ENCODE measurements at places on chromosomes 3 and 15.

- no peak for DNase-seq
Observed at GRCh38 chr15:50945725-50946124, 37.2 kb downstream of the AP4E1 start.

DNA sequence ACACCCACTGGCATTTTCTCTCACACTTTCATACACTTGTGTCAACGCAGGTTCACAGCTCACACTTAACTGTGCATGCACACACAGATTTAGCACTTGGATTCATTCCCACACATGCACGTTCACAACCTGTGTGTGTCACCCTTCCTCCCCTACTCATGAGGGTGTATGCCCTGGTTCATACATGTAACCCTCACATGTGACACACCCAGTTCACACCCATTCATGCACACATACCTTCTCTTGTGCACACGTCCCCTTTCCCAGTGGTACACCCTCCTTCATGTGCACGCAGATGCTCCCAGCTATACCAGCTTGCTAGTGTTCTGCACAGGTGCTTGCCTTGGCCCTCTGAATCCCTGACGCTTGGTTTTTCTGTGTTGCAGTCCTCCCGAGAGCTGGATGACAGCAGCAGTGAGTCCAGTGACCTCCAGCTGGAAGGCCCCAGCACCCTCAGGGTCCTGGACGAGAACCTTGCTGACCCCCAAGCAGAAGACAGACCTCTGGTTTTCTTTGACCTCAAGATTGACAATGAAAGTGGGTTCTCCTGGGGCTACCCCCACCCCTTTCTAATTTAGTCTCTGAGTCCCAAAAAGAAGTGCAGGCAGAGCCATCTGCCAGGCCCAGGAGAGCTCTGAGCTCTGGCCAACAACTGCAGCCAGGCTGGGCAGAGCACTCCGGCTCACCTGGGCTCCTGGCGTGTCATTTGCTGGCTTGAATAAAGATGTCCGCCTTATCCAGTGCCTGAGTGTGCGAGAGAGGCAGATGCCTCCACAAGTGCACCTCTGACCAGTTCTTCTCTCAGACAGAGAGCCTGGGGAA lies 39.5 kb downstream of the GOLGA6A start:
- no peak for DNase-seq

DNA sequence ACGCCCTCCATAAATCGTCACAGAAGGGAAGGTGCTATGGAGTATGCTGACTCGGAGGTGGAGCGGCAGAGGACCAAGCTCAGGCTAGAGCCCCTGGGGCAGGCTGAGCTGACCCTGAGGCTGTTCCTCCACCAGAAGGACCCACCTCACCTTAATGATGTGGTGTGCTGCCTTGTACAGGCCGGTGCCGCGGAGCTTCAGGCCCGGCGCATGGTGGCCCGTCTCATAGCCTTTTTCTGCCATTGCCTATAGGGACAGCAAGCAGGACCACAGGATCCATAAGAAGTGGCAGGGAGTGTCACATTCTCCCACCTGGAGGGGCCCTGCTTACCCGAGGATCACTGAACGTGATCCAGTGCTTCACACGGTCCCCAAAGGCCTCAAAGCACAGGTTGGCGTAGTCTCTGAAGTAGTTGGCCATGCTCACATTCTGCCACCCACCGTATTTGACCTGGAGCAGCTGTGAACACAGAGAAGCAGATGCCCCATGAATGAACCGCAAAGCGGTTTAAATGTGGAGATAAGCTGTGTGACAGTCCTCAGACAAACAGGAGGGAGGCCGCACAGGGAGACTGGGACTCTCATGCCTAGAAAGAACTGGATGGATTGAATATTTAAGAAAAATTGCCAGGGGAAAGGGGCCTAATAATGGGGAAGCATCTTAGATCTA lies 4.8 kb downstream of the LCTL start:
- no peak for DNase-seq

- DNase-seq = no peak
Observed at GRCh38 chr15:68582864-68583263, 4.1 kb downstream of the CORO2B start.

DNA sequence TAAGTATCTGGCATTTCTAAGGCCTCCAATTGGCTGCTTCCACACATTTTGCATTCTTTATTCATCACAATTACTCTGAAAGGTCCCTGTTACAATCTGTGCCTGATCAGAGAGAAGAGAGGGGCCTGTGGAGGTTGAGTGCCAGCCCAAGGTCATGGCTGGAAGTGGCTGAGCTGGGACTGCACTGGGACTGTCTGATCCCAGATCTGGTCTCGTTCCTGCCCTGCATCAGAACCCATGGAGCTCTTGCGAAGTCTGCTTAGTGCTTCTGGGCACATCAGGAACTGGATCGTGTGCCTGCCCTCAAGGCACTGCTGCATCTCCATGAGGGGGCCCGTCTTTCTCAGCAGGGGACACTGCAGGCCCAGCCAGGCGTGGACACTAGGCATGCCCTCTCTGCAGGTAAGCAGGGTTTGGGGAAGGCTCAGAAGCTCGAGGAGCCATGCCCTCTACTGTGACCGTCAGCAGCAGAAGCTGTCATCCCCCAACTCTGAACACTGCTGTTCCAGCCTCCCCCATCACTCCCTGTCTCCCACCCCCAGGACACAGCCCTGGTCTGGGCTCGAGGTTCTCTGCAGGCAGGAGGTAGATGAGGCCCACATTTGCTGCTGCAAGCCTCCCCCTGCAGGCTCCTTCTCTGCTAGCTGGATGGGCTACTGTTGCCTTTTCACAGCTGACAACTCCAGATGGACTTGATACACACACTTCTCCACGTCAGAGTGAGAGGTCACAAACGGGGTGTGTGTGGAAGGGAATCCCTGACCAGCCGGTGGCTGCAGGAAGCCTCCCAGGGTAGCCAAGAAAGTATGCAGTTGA lies 96.5 kb upstream of the PRR23E start:
- no peak for DNase-seq

- DNase-seq = no peak
Observed at GRCh38 chr15:84953726-84954125, 27.9 kb upstream of the PDE8A start.

DNA sequence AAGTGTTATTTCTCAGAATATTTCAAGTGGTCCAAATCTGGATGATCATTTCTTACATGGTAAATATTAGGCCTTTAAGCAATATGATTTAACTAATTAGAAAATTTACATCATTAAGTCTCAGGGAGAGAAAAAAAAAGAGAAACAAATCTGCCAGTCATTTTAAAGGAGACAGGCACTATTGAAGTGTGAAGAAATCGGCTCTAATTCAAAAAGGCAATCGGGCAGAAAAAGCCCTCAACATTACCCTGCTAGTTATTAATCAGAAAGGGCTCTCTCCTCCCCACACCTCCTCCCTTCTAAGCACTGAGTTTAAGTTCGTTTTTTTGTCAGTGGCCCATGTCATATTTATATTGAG lies 215.9 kb downstream of the MEIS2 start:
- no peak for DNase-seq

DNA sequence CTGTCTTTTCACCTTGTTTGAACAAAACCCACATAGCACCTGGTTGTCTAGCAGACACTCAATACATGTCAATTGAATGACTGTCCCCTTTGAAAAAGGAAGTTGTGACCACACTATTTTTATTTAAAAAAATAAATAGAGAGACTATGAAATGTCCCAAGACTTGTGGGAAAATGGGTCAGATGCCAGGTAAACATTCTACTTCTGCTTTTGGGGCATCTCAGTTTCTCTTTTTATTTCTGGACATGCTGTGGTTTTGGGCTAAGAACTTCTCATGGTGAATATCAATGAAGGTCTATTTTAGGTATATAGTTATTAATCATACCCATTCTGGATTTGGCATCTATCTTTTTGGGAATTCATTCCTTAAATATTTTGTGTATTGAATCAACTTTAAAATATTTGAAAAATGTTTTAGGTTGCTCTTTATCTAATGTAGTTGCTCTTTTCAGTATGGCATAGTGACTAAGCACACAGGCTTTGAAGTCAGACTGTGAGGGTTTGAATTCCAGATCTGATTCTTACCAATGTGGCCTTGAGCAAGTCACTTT lies 4.4 kb downstream of the TMEM45A start:
- no peak for DNase-seq

DNA sequence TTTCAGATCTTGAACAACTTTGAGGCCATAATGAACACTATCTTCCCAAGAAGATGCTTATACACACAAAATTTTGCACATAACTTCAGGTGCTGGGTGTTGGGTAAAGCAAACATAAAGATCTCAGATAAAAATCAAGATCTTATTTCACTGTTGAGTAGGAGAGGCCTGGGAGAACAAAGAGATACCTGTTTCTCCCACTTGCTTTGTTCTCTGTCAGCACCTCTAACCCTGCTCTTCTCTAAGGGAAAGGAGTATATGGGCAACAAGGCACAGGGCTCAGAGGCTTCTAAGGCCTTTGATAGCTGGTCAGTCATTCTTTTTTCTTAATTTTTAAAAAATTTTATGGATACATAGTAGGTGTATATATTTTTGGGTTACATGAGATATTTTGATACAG lies 3.6 kb upstream of the GK5 start:
- DNase-seq = no peak

DNA sequence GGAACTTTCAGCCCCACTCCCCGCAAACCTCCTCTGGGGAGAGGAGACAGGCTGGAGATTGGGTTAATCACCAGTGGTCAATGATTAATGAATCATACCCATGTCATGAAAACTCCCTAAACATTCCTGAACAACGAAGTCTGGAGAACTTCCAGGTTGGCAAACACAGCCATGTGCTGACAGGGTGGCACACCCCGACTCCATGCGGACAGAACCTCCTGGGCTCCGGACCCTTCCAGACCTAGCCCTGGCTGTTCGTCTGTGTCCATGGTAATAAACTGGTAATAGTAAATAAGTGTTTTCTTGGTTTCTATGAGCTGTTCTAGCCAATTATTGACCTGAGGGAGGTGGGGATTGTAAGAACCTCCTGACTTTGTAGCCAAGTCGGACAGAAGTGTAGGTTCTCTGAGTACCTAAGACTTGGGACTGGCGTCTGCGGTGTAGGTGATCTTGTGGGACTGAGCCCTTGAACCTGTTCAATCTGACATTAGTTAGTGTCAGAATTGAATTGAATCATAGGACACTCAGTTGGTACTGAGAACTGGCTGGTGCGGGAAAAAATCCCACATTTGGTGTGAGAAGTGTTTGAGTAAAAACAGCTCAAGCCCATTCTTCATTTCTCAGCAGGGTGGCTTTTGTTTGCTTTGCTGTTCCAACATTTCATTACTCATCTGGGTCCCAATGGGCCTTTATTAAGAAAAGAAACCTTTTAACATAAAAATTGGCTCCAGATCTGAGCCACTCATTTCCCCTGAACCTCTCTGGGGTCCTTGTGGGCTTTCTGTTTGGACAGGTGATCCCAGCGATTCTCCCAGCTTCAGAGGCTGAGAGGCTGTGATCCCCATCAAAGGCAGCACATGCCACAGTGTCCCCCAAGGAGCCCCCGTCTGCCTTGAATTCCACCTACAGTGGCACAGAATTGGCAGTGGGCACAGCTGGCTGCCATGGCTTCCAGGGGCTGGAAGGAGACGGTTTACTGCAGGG lies 151.0 kb downstream of the TJP1 start:
- no peak for DNase-seq

GRCh38 chr15:43483297-43484128 lies 9.4 kb downstream of the TP53BP1 start:
- no peak for DNase-seq

GRCh38 chr15:47796339-47796738 lies 79.0 kb downstream of the SEMA6D start:
- no peak for DNase-seq

GRCh38 chr15:52772766-52773165 lies 17.4 kb downstream of the ONECUT1 start:
- DNase-seq = no peak

DNA sequence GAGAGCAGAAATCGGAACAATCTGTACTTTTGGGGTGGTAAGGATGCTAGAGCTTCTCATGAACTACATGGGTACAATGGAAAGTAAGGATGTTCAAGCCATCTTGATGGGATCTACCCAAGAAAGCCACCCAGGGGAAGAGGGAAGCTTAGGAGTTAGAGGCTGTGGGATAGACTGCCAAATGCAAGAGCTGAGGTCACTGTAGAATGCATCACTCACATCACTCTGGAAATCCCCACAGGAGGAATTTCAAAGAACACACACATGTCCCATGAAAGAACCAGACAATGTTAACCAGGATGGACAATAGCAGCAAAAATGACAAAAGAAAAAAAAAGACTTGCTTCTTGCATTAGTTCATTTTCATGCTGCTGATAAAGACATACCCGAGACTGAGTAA lies 32.8 kb upstream of the UBE2E2 start:
- DNase-seq = no peak

DNA sequence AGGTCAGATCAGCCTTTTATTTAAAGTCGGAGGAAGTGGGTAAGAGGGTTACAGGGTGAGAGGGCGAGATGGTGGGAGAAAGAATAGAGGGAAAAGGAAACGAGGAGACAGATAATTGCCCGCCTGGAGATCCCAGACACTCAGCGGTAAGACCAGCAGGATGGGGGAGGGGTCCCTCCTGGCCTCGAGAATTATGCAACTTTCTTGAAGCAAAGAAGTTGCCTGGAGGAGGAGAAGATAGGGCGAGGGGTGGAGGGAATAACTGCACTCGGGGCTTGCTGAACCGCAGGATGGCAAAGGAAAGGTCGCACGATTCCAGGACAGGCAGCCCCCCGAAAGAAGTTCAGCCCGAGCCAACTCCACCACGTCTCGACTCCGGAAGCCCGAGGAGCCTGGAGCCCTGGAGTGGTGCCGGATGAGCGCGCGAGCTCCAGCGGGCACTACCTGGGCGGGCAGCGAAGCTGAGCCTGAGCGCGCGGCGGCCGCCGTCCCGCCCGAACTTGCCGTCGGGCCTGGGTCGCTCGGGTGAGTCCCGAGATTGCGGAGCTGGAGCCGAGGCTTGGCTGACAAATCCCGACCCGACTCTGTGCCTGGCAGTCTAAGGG lies 402 bp downstream of the WWTR1 start:
- DNase-seq = no peak

GRCh38 chr3:56917361-56918110 lies 115.8 kb upstream of the ARHGEF3 start:
- no peak for DNase-seq

DNA sequence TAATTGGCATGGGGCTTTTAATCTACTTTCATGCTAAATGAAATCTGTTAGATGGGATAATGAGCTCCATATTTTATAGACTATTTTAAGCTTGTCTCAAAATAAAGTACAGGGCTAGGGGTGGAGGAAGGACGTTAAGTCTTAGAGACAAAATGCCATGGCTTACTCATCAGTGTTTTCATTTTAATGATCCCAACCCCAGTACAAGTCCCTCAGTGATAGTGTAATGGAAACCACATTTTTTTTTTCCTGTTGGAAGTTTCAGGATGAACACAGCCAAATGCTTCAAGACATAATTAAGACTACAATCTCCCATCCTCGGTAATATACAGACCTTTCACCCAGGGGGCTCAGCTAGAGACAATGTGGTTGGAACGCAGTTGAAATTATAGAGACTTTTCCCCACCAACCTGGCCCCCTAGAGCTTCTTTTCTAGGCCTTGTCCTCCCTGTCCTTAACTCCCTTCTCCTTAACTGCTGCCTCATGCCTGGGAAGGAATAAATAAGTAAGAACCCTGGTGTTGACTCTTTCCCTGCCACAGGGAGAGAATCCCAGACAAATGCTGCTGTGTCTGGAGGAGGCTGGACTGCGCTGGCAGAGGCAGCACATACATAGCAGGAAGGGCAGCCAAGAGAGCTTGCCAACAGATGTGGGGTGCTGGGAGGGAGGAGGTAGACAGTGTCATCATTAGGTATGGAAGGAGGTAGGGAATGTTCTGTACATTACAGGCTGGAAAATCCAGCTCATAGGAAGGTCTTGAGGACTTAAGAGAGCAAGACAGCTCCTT lies 115.4 kb upstream of the ROPN1 start:
- no peak for DNase-seq

GRCh38 chr3:180804916-180805315 lies 107.6 kb upstream of the FXR1 start:
- no peak for DNase-seq

GRCh38 chr3:177705976-177706823 lies 508.9 kb upstream of the TBL1XR1 start:
- DNase-seq = no peak
